ENCODE measurements at places on chromosomes 1 and 21.
A peak's percentile ranks its signal among the peaks of the same experiment; 100 is the strongest.

DNA sequence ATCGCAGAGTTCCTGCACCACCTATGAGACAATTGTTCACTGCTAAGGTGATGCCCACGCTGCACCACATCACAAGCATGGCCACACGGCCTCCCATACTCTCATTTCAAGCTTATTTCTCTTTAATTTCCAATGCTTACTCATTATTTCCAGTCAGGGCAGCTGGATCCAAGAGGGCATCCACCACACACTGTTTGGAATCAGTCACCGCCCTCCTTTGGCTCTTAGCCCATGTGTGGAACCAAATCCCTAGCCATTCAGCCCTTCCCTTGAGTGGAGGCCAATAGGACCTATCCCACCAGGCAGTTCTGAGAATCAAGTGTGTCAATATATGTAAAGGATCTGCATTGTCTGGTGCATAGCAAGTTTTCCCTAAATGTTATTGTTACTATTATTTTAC, 26.3 kb upstream of the PALMD start:
- DNase-seq, result no peak

DNA sequence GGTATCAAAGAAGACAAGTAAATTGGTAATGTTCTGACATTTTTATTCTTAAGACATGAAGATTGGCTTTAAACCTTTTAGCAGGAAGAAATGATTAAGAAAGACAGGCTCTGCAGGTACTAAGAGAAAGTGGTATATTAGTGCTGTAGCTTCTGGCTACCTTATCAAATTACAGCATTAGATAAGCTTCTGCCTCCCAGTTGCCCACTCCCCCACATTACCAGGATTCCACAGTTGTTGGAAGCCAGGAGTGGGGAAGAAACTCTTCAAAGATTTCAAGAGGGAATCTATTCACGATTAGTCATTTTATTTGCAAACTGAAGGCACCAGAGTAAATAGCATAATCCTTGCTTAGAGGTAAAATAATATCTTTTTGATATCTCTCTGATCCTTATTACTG, 274.9 kb downstream of the LMO4 start:
- no peak for DNase-seq

GRCh38 chr1:155254714-155255242, 505 bp downstream of the ENTREP3 start:
- DNase-seq, result peak; percentile 28

DNA sequence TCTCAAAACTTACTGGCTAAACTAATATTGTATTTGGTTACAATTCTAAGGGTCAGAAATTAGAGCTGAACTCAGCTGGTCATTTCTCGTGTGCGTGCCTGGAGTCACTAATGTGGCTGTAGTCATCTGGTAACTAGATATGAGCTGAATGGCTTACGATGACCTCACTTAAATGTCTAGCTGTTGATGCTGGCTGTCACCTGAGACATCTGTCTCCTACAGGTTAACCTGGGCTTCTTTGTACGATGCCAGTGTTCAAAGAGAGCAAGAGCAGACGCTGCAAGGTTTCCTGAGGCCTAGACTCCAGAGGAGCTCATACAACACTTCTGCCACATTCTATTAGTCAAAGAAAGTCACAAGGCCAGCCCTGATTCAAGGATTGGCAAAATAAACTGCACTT, 17.1 kb upstream of the ALG6 start:
- DNase-seq, result no peak

GRCh38 chr1:27513958-27514357, 24.0 kb upstream of the WASF2 start:
- DNase-seq, result no peak

- no peak for DNase-seq
Observed at GRCh38 chr1:2643414-2644077, 10.7 kb upstream of the MMEL1 start.

DNA sequence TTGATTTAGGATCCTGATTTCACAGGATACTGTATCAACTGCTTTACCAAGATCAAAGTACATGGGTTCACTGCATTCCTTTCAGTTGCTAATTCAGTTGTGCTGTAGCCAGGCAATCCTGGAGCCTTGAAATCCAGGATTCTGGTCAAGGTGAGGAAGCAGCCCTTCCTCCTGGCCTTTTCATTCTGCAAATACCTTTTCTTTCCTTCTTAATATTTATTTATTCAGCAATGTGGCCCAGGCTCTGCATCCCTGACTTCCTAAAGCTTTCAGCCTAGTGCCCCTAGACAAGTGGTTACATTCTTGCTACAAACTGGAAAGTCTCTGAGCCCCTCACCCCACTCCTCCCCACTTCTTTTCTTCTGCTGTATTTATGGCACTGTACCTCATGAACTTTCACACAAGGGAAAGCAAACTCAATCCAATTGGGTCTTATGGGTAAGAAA, 16.2 kb downstream of the LRRC8D start:
- DNase-seq, result no peak

GRCh38 chr1:52603630-52604029, 1.5 kb downstream of the GPX7 start:
- no peak for DNase-seq

- DNase-seq, result no peak
Observed at GRCh38 chr21:41665766-41666595, 100.9 kb downstream of the RIPK4 start.

DNA sequence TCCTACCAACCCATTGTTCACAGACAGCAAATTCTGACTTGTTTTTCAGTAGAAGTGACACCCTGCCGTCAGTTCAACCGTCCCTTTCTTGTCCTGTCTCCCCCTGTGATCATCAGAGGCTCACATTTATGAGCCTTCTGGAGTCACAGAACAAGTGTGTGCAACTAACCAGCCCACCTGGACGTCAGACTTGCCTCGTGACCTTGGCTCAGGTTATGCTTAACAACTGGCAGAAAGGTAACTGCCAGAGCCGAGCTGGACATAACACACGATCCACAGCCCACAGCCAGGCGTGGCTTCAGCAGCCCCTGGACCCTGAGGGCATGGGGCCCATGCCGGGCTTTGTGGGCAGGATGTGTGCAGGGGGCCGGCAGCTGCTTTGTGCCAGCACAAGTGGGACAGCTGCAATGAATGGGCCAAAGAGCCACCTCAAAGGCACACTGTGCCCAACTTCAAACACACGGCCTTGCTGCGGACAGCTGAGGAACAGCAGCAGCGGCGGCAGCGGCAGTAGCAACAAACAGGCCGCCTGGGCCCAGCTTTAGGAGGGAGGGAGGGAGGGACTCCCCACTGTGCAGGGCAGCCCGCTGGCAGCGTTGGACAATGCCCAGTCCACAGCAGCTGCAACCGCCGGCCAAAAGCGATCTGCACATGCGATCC, 103.9 kb downstream of the ZBTB18 start:
- DNase-seq, result no peak

DNA sequence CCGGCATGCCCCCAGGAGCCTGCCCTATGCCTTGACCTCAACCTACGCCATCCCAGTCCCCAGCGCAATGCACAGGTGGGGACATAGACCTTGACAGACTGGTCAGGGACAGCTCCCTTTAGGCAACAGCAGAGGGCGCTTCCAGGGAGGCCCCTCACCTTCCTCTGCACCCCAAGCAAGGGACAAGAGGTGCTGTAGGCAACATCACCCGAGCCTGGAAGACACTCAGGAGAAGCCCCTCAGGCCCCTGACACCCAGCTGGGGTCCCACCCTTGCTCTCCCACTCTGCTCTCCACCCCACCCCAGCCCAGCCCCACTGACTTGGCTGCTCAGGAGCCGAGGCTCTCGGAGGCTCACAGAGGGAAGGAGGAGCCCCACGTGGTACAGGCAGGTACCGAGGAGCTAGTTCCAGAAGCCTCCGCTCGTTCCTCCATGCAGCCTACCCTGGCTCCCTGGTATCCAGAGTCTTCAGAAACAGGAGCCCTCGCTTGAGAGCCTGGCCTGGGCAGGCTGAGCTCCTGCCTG, 2.4 kb upstream of the WNT3A start:
- DNase-seq, result peak; percentile 36

GRCh38 chr21:43667191-43667904, 8.0 kb downstream of the RRP1B start:
- DNase-seq, result peak; percentile 29

DNA sequence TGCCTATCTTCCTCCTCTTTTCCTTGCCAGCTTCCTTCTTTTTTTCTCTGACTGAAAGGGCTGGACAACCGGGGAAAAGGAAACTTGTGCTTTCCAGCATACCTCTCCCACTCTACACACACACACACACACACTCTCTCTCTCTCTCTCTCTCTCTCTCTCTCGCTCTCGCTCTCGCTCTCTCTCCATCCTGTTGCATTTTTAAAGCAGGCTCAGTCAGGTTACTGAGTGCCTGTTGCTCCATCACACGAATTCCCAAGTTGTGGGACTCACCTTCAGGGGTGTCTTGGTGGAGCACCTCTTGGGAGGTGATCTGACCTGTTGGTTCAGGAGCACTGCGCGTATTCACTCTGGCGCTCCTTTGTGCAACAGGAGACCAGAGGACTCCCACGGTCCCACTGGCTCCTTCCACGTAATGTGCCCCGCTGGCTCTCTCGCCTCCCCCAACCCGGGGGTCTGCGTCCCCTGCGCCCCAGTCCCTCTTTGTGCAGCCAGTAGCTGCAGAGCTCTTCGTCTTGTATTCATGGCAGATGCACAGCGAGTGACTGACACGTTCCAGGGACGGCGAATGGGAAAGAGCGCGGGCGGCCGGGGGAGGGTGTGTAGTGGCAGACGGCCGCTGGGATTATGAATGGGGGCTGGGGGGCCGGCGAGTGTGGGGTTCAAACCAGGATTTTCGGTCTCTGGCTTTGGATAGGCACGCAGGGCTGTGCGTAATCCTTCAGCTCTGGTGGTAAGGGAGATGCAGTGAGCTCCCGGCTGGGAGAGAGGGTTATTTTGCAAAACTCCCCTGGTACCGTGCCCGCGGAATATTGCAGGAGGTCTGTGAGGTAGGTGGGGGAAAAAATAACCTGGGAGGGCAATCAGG, 660 bp upstream of the PDE4B start:
- peak; percentile 22 for DNase-seq

DNA sequence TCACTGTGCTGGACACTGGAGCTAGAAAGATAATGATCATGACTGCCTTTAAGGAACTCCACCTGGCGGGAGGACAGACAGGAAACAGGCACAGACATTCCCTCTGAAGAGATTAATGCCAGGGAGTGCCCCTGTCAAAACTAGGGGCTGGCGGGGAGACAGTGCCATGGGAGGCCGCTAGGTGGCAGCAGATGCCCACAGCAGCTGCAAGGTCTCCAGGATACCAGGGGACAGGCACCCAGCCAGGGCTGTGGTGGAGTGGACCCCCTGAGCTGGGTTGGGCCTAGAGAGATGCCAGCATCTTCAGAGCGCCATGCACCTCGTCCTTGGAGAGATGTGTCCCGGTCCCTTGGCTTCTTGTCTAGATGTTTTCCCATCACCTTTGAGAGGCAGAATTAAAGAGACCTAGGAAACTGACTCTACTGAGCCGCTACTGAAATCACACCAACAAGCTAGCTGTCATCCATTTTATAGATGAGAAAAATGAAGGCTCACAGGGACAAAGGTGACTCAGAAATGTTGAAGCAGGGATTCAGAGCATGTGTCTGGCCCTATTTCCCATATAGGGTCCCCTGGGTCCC, 3.6 kb downstream of the REN start:
- peak; percentile 87 for DNase-seq

DNA sequence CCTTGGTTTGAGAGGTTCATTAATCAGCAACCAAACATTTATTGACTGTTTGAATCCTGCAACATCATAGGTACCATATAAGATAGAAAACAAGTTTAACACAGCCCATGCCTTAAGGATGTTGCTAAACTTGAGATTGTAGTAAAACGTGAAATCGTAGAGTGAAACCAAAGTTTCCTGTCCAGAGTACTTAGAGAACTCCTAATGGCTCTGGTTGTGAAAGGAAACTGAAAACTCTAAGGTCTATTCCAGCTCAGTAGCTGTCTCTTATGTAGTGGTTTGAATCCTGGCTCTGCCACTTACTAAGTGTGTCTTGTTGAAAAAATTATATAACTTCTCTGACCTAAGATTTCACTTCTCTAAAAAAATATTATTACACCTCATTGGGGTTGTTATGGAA, 310.9 kb downstream of the NTNG1 start:
- no peak for DNase-seq

- DNase-seq, result peak; percentile 89
Observed at GRCh38 chr1:21251773-21252471, 38.3 kb downstream of the ECE1 start.

GRCh38 chr1:90291431-90292216, 296.7 kb downstream of the ZNF326 start:
- DNase-seq, result no peak

DNA sequence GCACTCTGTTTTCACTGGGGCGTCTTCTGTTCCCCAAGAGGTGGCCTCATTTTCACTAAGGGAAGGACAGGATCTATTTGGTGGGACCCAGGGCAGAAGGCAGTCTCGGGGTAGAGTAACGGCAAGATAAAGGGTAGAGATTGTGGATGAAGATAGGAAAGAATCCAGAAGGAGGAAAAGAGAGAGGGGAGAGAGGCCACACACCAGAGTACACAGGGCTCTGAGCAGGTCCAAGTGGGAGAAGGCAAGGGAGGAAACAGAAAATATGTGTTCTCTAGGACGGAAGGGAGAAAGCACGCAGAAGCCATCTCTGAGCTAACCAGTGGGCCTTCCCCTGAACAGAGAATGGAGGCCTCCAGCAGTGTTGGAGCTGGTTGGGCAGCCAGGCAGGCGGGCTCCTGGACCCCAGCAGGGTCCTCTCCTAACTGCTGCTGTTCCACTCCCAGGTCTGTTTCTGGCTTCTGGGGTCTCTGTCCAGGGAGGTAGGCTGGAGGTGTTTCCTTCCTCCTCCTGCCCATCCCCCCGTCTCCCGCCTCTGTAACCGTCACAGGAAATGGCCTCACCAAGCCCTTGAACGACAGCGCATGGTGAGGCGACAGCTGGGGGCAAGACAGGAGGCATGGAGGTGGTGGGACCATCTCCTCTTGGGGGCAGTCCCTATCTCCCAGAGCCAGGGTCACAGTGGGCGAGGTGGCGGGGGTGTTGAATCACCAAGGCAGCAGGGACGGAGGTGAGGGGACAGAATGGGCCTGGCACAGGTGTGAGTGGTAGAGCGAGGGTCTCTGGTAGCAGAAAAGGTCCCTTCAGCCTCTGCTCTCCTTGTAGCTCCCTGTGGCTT, 649 bp downstream of the PTPN7 start:
- no peak for DNase-seq

DNA sequence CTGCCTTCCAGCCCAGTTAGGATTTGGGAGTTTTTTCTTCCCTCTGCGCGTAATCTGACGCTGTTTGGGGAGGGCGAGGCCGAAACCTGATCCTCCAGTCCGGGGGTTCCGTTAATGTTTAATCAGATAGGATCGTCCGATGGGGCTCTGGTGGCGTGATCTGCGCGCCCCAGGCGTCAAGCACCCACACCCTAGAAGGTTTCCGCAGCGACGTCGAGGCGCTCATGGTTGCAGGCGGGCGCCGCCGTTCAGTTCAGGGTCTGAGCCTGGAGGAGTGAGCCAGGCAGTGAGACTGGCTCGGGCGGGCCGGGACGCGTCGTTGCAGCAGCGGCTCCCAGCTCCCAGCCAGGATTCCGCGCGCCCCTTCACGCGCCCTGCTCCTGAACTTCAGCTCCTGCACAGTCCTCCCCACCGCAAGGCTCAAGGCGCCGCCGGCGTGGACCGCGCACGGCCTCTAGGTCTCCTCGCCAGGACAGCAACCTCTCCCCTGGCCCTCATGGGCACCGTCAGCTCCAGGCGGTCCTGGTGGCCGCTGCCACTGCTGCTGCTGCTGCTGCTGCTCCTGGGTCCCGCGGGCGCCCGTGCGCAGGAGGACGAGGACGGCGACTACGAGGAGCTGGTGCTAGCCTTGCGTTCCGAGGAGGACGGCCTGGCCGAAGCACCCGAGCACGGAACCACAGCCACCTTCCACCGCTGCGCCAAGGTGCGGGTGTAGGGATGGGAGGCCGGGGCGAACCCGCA, at the start of gene PCSK9:
Gene PCSK9, plus strand, starts transcription at position 207 of the 741 bp plus-strand sequence. Its CDS starts 290 bp downstream, at position 497.
- peak; percentile 50 for DNase-seq

- no peak for DNase-seq
Observed at GRCh38 chr1:43935711-43936427, 2.3 kb downstream of the ARTN start.

- DNase-seq, result no peak
Observed at GRCh38 chr1:82612986-82613385, 812.3 kb downstream of the ADGRL2 start.

Data from AG08395 (cell line).